ENCODE measurements at places on chromosomes 13 and 19. TPM values are rescaled to one million over a fixed set of nuclear protein-coding genes. Genes with fewer than 3 reads are reported as not detected.

NR2F6 gene
- 116 TPM for total RNA-seq

STARD13 gene
- total RNA-seq = 13.5 TPM

ZNF69 gene
- 24.6 TPM for total RNA-seq

DNA sequence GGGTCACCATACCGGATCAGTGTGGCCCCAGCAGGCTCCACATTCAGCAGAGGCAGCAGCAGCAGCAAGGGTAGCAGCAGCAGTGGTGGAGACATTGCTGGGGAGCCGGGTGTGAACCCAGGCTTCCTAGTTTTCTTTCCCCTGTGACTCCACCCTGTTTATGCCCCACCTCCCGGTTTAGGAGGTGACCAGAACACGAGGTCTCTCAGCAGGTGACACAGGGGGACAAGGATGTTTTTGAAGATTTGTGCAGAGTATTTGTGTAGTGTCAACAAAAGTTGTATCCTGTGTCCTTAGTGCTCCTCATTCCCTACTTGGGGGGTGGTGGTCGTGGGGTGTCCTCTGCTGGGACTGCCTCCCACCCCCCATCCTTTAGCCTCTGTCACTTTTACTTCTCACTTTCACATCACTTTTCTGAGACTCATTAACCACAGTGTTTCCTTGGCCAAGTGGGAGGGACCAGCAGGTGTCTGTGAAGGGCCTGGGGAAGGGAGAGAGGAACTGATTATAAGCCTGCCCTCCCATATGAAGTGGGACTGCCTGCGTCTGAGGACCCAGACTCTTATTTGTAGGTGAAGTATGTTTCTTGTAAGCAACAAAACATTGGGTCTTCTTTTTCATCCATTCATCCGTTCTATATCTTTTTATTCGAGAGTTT lies 15.6 kb upstream of the KCNC3 start:
- no peak overlapping the region for H3K27ac ChIP-seq
- H3K4me3 ChIP-seq = no peak overlapping the region
- no peaks in the 10 kb centered on the region for H3K4me1 ChIP-seq
- DNase-seq = no peak

DNA sequence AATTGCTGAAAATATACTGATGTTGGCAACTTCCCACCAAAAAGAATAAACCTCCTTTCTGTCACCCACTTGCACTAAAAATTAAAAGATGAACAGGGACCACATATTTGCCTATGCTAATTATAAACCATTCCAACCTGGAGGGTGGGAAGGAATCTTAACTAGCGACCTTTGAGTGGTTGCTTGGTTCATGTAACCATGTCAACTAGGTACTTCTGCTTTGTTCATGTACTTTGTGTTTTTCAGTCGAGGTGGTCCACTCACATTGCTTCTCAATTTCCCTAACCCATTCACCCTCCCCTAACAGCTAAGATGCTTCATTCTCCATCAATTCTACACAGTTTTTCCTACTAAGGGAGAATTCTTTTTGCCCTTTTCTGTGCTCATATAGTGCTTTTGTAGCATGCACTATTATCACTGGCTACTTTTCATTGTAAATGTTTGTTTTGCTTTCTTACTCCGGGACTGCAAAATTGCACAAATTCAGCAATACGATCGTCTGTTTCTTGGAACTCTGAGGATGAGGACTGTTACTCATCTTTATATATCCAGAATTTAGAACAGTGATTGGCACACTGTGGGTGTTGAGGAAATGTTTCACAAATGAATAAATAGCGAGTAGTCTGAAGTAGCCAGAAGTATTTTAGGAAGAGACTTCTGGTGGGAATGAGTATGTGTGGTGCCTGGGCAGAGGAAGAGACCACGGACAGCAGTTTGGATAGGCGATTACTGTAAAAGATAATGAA lies 187.5 kb downstream of the GPC6 start:
- H3K36me3 ChIP-seq = no peaks in the 10 kb centered on the region
- H3K4me3 ChIP-seq = no peak overlapping the region
- H3K4me1 ChIP-seq = no peaks in the 10 kb centered on the region
- H3K27ac ChIP-seq = no peak overlapping the region

DNA sequence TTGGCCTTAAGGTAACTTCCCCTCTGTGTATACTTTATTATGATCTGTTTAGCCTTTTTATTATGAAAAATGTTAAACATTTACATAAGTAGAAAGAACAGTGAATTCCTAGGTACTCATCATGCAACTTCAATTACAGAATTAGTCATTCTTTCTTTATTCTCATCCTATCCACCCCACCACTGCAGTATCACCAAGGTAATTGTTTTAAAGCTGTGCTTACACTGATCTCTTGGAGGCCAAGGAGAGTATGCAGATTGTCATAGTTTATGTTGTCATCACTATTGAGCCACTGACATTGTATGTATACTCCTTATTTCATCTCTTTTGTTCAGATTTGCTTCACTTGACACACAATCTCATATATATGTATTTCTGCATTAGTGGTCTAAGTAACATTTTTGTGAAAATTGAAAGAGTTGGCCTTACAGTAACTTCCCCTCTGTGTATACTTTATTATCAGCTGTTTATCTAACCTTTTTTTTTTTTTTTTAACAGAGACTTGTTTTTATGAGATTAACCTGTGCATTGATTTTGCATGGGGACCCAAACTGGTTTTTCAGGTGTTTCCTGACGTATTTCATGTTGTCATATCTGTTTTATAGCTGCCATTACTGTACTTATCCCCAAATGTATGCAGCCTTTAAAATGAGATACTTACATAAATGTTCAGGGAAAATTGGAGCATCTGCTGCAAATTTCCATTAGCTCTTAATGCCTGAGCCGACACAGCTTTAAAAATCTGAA lies 4.5 kb downstream of the ZNF507 start:
- DNase-seq = no peak
- peaks cover 22% of the 10 kb centered on the region for H3K4me1 ChIP-seq
- no peak overlapping the region for H3K4me3 ChIP-seq

DNA sequence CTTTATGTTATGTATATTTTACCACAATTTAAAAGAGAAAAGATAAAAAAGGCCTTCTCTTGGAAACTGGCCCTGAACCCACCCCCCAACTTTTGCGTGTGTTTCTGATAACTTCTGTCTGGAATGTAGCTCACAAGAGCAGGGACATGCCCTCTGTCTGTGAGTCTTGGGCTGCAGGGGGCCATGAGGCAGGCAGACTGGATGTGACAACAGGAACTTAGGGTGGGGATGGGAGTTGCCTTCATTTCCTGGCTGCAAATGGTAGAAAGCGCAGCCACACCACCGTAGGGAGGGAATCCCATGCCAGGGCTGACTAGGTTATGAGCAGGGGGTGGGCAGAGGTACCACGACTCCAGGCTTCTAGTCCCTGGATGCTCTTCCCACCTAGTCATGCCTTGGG lies 21.9 kb downstream of the CILP2 start:
- no peak overlapping the region for H3K27ac ChIP-seq
- H3K4me3 ChIP-seq = no peak overlapping the region
- no peaks in the 10 kb centered on the region for H3K27me3 ChIP-seq

DNA sequence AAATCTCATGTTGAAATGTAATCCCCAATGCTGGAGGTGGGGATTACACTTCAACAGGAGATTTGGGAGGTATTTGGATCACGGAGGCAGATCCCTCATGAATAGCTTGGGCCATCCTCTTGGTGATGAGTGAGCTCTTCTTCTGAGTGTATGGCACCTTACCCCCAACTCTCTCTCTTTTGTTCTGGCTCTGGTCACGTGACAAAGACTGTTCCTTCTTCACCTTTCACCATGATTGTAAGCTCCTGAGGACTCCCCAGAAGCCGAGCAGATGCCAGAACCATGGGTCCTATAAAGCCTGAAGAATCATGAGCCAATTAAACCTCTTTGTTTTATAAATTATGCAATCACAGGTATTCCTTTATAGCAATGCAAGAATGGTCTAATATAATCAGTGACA lies 684.2 kb downstream of the LIG4 start:
- no peaks in the 10 kb centered on the region for H3K27me3 ChIP-seq
- no peaks in the 10 kb centered on the region for H3K4me1 ChIP-seq
- no peak overlapping the region for H3K4me3 ChIP-seq
- H3K36me3 ChIP-seq = no peaks in the 10 kb centered on the region
